ENCODE measurements at places on chromosomes 2 and 18. TPM values are rescaled to one million over a fixed set of nuclear protein-coding genes. Genes with fewer than 3 reads are reported as not detected.

The SLC14A1 gene
- 136 TPM for total RNA-seq

The KCNIP3 gene
- total RNA-seq, result 0.29 TPM

The TDRD15 gene
- total RNA-seq, result not detected

The GAL3ST2 gene
- total RNA-seq, result 0.36 TPM

The ASAP2 gene
- 66.2 TPM for total RNA-seq

The RALBP1 gene
- total RNA-seq, result 78.7 TPM

The ADD2 gene
- not detected for total RNA-seq

The PLA2R1 gene
- 19.9 TPM for total RNA-seq

The HTR2B gene
- 5.3 TPM for total RNA-seq

The SPAST gene
- total RNA-seq, result 34.2 TPM

The RASGRP3 gene
- total RNA-seq, result 0.72 TPM

The PRLH gene
- total RNA-seq, result not detected

The RUFY4 gene
- not detected for total RNA-seq

The CNDP1 gene
- not detected for total RNA-seq

The C2orf66 gene
- 0.36 TPM for total RNA-seq

Measured in osteoblast (primary cell).